T-helper 1 cell treated with Interleukin-12 subunit alpha and Interleukin-12 subunit beta and Interleukin-4 antibody, amounts not matched to agents 30 ng/mL and 1 ng/mL, for 36 hours (primary cell): ENCODE measurements at places on chromosomes 1 and 21. TPM values are rescaled to one million over a fixed set of nuclear protein-coding genes. Genes with fewer than 3 reads are reported as not detected.

Gene CRYAA
- not detected in 2 replicates for total RNA-seq

Gene GUCA2B
- total RNA-seq: not detected in 2 replicates

Gene DCST2
- 0.15 and 0.29 TPM in 2 replicates for total RNA-seq

Gene ACTN2
- total RNA-seq: not detected in 2 replicates

Gene CDC42
- total RNA-seq: 412 and 419 TPM in 2 replicates

Gene KRTAP13-2
- total RNA-seq: not detected in 2 replicates

Gene PBX1
- 0.37 TPM in 1 of 2 replicates, not detected in the other for total RNA-seq

Gene ARTN
- 0.32 and 0.85 TPM in 2 replicates for total RNA-seq

Gene SMCP
- total RNA-seq: not detected in 2 replicates

Gene DISP1
- 1.6 and 2.6 TPM in 2 replicates for total RNA-seq

Gene SLAMF9
- not detected in 2 replicates for total RNA-seq

Gene IGSF21
- not detected in 2 replicates for total RNA-seq

Gene KCND3
- not detected in 2 replicates for total RNA-seq

Gene ATP1A2
- total RNA-seq: not detected in 2 replicates
